Forelimb muscle (tissue), 1 donor: ENCODE measurements at places on chromosomes 13 and 19. TPM values are rescaled to one million over a fixed set of nuclear protein-coding genes. Genes with fewer than 3 reads are reported as not detected.

The KLK4 gene
- polyA plus RNA-seq, result not detected

DNA sequence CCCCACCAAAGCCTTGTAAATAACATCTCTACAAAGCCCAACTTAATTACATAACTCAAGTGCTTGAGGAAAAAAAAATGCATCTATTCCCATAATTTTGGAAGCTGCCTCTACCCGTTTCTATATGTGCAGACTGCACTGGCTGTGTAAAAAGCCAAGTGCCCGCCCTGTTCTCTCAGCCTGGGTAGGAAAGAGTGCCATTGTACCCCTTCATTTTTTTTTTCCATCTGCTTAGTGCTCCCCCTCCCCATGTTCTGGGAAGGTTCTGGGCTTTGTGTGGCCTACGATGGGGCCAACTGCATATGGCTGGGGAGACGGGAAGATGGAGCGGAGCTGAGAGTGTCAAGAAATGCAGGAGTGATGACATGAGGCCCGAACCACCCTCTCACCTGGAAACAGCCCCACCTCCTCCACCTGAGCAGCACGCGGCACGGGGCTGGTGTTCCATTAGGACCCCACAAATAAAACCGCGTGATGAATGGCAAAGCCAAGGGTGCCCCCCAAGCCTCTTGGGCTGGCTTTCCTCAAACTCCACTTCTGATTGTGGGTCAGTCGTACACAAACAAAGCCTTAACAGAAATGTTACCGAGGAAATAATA is 42.1 kb downstream of the TSHZ3 start:
- DNase-seq, result no peak

- DNase-seq, result no peak
Measured at GRCh38 chr19:45591004-45591637, 6.5 kb upstream of the OPA3 start.

- no peak for DNase-seq
Measured at GRCh38 chr13:51603716-51604115, 19.5 kb downstream of the WDFY2 start.

The TICAM1 gene
- polyA plus RNA-seq, result 4.0 TPM

The CEACAM3 gene
- not detected for polyA plus RNA-seq

DNA sequence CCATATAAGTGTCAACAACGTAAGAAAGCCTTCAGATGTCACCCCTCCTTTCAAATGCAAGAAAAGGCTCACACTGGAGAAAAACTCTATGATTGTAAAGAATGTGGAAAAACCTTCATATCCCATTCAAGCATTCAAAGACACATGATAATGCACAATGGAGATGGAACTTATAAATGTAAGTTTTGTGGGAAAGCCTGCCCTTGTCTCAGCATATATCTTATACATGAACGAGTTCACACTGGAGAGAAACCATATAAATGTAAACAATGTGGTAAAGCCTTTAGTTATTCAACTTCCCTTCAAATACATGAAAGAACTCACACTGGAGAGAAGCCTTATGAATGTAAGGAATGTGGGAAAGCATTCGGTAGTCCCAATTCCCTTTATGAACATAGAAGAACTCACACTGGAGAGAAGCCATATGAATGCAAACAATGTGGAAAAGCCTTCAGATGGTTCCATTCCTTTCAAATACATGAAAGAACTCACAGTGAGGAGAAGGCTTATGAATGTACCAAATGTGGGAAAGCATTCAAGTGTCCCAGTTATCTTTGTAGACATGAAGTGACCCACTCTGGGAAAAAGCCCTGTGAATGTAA is 11.1 kb downstream of the ZNF844 start:
- DNase-seq, result no peak

- no peak for DNase-seq
Measured at GRCh38 chr13:51003642-51004041, 94.1 kb downstream of the RNASEH2B start.

The ZNF382 gene
- polyA plus RNA-seq, result 10.8 TPM

The GSK3A gene
- polyA plus RNA-seq, result 42.1 TPM

- no peak for DNase-seq
Measured at GRCh38 chr19:55116232-55116858, 1.1 kb downstream of the PPP1R12C start.

DNA sequence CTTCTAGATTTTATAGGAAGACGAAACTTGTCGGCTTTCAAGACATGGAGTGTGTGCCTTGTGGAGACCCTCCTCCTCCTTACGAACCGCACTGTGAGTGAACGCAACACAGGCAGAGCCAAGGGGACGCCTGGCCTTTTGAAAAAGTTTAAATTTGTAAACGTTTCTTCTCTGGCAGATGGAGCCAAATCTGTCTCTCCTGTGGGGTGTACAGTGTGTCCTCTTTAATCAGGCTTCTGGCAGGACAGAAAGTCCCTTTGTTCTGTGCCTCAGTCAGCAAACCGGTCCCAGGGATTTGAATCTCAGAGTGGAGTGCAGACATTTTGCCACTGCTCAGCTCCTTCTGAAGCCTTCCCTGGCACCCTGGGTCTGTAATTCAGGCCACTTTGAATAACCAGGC is 56.5 kb downstream of the TNFRSF19 start:
- DNase-seq, result no peak

The CEACAM7 gene
- not detected for polyA plus RNA-seq

The SHISA2 gene
- 59.8 TPM for polyA plus RNA-seq

The GAPDHS gene
- polyA plus RNA-seq, result not detected

The MUC16 gene
- polyA plus RNA-seq, result not detected

DNA sequence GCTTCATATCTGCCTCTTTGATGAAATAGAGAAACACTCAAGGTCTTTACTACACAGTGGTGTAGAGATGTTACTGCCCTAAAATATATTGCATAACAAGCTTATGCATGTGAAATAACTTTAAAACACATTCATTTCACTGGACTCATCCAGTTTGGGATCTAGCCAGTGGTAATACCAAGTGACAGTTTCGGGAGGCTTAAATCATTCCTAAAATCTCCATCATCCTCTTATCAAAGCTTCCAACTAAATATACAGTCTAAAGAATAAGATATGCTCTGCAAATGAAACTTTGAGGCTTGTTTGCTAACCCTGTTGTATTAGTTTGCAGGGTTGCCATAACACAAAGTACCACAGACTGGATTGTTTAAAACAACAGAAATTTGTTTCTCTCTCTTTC is 52.8 kb downstream of the THSD1 start:
- no peak for DNase-seq

The DOHH gene
- 6.8 TPM for polyA plus RNA-seq

DNA sequence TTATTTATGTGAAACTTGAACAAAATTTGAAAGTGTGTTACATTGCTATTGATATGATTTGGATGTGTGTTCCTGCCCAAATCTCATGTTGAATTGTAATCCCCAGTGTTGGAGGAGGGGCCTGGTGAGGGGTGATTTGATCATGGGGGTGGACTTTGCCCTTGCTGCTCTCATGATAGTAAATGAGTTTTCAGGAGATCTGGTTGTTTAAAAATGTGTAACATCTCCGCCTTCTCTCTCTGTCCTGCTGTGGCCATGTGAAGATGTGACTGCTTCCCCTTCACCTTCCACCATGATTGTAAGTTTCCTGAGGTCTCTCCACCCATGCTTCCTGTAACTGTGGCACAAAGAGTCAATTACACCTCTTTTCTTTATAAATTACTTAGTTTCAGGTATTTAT is 1731.0 kb downstream of the SLITRK5 start:
- no peak for DNase-seq

The CNN1 gene
- 179 TPM for polyA plus RNA-seq

DNA sequence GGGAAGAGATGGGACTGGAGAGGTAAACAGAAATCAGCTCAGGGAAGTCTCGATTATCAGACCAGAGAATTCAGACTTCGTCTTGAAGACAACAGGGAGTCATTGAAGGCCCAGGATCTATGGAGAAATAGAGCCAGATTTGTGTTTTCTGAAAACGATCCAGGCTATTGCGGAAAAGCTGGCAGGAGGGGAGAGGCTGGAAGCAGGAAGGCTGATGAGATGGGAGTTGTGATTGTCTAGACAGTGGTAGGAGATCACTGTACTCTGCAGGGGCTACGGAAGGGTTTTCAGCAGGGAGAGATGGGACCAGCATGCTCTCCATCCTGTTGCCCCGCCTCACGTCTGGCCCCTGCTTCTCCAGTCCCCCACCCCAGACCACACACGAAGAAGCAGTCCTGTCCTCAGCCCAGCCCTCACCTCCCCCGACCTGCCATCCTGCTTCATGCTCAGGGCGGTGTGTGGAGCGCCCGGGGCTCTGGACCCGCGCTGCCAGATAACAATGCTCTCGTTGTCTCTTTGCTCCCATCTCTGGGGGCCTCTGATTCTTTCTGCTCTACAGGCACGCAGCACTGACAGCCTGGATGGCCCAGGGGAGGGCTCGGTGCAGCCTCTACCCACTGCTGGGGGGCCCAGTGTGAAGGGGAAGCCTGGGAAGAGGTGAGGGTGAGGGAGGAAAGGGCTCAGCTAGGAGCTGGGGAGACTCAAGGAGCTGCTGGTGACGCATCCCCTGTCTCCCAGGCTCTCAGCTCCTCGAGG is 1.9 kb downstream of the ARHGAP33 start:
- DNase-seq, result no peak

DNA sequence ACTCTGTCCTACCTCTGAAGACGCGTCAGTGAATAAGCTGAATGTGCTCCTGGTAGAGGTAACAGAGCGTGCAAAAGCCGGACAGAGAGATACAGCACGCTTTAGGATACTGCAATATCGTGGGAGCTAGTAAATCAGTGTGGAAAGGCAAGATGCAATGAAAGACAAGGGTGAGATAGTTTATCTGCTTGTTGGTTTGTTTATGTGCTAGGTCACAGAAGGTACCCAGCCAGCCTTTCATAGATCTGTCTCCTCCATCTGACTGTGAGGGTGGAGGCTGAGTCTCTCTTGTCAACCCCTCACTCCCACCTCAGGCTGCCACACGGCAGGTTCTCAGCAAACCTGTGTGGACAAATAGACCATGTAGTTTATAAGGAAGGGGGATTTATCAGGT is 904 bp upstream of the GIPC1 start:
- no peak for DNase-seq

GRCh38 chr13:43088093-43088511 is 64.7 kb downstream of the DNAJC15 start:
- DNase-seq, result no peak

The ANKRD10 gene
- polyA plus RNA-seq, result 266 TPM

DNA sequence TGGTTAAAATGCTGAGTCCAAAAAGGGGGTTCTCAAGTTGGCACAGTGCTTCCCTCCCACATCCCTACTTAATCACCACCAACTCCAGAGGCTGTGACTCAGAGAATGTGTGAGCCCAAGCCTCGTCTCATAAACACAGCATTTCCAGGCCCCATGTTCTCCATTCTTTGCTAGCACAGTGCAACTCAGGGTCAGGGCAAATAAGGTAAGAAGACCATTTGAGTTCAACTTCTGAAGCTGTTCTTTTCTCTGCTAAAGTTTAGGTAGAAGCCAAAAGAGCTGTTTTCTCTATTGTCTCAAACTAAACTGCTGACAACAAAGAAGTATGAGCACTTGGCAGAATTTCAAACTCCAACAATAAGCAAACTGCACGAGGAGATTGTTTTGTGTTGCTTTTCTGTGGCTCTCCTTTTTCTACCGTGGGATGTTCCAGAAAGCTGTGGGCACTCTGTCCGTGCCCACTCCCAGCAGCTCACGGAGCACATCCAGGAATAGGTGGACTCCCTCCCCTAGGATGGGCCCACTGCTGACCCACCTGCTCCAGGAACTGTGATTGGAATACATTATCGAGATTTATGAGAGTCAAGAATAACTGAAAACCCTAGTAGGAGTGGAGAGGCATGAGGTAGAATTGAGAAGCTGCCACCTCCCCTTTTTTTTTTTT is 494.3 kb downstream of the COG6 start:
- DNase-seq, result peak; percentile 35
